ENCODE measurements at places on chromosomes 4 and X.

DNA sequence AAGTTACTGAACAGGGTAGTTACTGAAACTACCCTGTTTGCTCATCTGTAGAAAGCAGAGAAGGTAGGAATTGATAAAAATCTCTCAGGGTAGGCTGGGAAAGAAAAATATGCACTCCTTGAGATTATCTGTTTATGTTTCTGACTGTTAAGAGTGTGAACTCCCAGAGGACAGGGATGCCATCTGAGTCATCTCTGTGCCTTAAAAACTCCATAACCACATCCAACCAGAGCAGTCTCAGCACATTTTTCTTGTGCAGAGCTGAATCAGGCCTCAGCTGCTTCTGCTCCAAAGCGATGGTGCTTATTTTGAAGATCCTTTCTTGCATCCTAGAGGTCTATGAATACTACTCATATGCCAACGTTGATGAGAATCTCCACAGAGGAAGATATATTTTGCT is 9.9 kb downstream of the CENPVL3 start:
- no peak for DNase-seq

GRCh38 chrX:120361764-120362305 is at the start of gene ATP1B4:
ATP1B4 (plus strand) TSS chrX:120362089; CDS start chrX:120362169, 80 bp downstream.
- DNase-seq = no peak

- no peak for DNase-seq
Observed at GRCh38 chr4:180635281-180635680, 1607.9 kb upstream of the TENM3 start.

- DNase-seq = no peak
Observed at GRCh38 chr4:11487868-11488544, 59.3 kb upstream of the HS3ST1 start.

DNA sequence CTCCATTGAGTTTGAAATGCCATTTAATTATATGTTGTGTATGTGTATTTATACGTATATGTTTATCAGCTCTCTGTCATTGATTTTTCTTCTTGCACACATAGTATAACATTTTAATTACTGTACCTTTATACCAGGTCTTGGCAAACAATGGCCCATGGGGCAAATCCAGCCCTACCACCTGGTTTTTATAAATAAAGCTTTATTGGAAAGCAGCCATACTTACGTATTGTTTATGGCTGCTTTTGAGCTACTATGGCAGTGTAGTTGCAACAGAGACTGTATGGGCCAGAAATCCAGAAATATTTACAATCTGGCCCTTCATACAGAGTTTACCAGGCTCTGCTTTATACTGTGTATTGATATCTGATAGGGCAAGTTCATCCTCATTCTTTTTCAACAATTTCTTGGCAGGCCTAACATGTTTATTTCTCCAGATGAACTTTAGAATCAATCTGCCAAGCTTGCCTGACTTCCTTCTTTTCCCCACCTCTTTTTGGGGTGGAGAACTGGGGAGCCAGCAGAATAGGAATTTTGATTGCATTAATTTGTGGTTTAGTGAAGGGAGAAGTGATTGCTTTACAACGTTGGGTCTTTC is 15.8 kb downstream of the DCUN1D4 start:
- no peak for DNase-seq

- DNase-seq = no peak
Observed at GRCh38 chr4:54449999-54450398, 207.8 kb upstream of the KIT start.

- DNase-seq = no peak
Observed at GRCh38 chr4:167550021-167550420, 315.7 kb upstream of the SPOCK3 start.

DNA sequence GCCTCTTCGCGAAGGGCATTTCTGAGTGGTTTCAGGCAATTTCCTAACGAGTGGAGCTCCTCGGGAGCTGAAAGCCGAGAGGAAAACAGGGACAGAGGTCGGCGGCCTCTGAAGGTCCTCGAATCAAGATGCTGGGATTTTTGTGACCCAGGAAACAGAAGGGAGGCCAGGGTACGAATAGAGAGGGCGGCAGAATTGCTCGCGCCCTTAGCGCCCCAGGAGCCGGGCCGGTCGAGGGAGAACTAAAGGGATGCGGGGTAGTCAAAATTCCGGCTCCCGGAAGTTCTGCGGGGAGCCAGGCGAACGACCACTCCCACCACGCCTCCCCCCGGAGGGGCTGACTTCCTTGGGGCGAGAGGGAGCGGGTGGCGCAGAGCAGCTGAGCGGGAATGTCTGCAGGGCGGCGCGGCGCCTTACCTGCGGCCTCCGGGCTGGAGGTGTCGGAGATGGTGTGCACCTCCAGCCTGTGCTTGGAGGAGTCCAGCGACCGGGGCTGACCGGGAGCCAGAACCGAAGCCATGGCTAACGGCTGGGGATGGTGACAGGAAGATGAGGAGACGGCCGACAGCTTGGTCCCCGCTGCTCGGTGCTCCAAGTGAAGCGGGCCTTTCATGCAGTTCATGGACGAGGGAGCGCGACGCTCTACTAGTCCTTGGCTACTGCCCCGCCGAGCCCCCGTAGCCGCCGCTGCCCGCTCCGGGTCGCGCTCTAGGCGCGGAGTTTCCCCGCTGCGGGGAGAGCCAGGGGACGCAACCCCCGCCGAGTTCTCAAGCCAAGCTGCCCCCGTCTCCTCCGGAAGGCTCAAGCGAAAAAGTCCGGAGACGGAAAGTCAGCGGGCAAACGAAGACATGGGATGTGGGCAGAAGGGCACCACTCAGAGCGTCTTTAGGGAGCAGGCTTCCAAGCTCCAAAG is 782 bp downstream of the PITX2 start:
- DNase-seq = no peak

- DNase-seq = no peak
Observed at GRCh38 chrX:155329293-155329692, 5.1 kb downstream of the CLIC2 start.

DNA sequence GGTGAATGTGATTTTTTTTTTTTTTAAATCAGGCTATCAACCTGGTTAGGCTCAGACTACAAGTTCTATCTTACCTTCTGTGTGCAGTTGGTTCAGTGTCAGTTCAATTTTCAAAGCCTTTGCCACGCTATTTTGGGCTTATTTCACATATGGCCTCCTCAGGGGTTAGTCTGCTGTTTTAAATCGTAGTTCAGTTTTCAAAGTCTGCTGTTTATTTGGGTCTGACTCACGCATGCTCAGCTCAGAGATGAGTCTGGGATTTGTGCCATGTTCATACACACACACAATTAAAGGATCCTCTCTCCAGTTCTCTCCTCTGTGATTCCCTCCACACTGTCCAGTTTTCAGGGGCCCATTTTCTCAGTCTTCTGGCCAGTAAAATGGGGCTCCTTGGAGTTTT is 32.3 kb upstream of the ZFX start:
- DNase-seq = no peak

DNA sequence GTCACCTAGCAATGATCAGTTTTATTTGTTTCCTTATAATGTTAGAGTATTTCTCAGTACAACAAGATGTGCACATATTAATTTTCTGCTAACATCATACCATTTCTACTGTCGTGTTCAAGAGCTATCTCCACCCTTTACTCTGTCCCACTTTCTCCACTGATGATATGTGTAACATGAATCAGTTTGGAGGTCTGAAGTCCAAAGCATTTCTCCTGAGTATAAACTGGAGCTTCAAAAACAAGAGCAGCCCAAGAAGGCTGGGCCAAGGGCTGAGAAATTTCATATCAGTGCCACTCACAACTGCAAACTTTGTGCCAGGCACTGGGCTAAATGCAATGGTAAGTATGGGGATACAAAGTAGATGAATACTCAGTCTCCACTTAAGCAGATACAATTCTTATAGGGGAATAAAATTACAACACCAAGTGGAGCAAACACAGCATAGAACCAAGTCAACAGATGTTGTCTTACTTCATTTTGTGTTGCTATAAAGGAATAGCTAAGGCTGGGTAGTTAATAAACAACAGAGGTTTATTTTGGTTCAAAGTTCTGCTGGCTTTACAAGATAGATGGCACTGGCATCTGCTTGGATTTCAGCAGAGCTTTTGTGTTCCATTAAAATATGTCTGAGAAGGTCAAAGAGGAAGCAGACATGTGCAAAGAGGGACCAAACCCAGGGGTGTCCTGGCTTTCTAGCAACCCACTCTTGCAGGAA is 44.2 kb downstream of the AMELX start:
- DNase-seq = no peak

GRCh38 chr4:39085891-39086290 is 23.9 kb downstream of the KLHL5 start:
- DNase-seq = no peak

GRCh38 chr4:141302924-141303323 is 82.2 kb downstream of the ZNF330 start:
- DNase-seq = no peak

DNA sequence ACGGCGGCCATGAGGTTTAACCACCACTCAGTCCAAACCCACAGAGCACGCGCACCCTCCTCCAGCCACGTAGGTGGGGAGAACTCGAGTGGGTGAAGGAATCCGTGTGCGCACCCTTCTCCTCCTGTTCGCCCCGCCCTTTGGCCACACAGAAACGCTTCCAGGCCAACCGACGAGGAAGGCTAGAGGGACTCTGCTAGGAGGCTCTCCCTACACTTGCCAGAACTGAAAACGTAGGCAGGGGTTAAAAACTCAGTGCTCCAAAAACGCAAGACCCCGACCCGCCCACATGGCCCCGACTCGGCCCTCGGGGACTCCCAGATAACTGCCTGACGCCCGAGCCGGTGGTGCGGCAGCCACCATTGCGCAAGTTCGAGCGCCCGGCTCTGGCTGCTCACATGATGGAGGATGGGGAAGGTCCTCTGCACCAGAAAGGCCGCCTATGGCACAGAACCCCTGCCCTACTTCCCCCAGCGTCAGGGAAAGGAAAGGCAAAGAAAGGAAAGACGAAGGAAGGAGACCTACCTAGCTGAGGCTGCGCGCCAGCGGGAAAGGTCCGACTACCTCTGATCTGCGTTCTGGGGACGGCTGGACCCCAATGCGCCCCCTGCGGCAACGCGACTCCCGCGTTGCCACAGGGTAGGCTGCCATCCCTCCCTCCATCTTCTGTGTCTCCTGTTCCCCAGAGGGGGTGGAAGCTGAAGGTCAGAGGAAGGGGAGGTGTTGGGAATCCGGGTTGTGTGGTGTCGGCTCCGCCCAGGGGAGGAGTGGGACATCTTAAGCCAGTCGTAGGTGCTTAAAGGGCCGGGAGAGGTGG is 201.9 kb upstream of the AGTR2 start:
- DNase-seq = peak; percentile 63

- no peak for DNase-seq
Observed at GRCh38 chr4:152528060-152528459, 7.8 kb downstream of the FBXW7 start.

- DNase-seq = no peak
Observed at GRCh38 chr4:171644430-171645057, 168.7 kb upstream of the GALNTL6 start.

Data from HCT116 (cell line).